Stimulated activated naive CD8-positive, alpha-beta T cell treated with anti-CD3 and anti-CD28 coated beads, Interleukin-15, amount 100 ng/mL, for 72 hours (primary cell): ENCODE measurements at places on chromosomes 4 and X.

- DNase-seq = peak; percentile 74
These were observed at the start of gene KCTD8 for GRCh38 chr4:44448521-44449461. TSS of gene KCTD8 (minus strand) at chr4:44448809.

GRCh38 chr4:129641179-129641578, 545.2 kb downstream of the C4orf33 start:
- DNase-seq = peak; percentile 28

GRCh38 chr4:85084371-85085094, 118.0 kb upstream of the WDFY3 start:
- peak; percentile 1 for DNase-seq

DNA sequence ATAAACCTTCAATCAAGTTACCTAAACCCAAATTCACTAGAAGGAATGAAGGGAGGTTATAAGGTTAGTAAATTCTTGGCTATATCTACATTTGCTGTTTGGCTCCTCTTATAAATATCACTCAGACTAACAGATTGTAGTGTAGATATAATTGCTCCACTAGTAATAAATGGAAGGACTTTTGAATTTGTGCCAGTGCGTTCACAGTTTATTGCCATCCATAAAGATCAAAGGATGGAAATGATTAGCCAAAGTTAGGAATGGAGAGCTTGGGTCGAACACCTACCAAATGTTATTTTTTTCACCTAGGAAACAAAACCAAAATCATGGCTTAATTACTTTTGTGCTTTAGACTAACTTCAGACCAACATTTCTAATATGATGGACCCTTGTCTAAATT, 9.2 kb downstream of the DTHD1 start:
- DNase-seq = no peak

DNA sequence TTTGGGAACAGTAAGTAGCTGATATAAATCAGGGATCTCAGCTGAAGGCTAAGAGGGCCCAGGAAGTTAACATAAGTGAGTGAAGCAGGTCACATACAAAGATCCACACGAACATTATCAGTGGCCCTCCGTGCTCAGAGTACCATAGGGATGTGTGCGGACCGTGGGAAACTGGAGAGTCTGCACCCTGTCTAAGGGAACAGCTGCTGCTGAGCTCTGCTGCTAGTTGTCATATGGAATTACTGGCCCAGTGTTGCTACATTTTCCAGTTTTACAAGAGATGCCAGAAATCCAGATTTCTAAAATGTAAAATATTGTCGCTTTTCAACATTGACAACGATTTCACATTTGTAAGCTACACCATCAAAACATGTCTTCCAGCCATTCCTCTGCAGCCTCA, 90.5 kb downstream of the RTL5 start:
- no peak for DNase-seq

DNA sequence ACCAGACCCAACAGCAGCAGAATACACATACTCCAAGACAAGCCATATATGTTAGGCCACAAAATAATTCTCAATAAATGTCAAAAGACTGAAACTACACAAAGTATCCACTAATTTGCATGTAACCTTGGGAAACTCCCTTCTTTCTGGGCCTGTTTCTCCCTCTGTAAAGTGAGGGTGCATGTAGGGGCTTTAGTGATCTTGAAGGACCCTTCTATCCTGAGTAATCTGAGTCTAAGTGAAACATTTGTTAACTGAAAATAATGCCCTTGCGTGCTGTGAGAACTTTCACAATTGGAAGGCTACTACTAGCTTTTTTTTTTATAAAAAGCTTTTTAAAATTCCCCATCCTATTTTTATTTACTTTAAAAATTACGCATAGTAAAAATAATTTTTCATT, 125.2 kb downstream of the NEXMIF start:
- no peak for DNase-seq

DNA sequence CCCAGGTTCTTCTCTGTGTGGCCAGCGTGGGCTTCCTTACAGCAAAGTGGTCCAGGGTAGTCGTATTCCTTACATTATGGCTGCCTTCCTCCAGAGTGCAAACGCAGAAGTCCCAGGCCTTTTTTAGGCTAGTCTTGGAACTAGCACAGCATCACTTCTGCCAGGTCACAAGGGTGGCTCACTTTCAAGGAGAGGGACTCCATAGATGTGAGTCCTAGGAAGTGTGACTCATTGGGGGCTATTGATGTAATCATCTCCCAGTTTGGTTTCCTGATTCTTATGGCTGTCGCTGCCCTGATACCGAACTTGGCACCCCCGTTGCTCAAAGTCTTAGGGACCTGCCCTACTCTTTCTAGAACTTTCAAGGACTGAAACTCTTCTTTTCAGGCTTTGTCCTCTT, 140.0 kb downstream of the DCK start:
- DNase-seq = no peak

GRCh38 chr4:41290479-41290878, 33.8 kb downstream of the UCHL1 start:
- no peak for DNase-seq

DNA sequence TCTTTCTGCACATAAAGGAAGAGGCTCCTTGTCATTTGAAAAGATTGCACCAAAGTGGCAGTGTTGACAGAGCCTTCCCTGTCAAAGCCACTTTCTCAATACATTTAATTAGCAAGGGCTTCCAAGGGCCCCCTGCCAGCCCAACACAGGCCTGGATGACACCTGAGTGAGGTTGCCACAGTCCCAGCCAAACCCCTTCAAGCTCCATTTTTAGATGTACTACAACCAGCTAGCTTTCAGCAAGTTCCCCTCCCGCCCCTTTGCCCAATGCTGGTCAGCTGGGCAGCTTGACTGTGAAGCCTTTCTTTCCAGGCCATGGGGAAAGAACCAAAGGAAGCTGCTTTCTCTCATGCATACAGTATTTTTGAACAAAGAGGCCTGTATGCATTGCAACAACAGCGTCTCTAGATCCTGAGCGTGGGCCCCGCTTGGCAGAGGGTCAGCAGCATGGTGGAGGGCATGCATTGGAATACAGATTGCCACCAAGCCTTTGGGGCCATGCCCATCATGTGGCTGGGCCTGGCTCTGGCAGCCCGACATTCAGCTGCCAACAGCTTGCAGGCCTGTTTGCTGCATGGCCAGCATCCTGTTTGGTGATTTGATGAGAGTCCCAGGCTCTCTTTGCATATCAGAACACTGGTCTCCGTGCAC, 261.1 kb upstream of the GATB start:
- DNase-seq = no peak

DNA sequence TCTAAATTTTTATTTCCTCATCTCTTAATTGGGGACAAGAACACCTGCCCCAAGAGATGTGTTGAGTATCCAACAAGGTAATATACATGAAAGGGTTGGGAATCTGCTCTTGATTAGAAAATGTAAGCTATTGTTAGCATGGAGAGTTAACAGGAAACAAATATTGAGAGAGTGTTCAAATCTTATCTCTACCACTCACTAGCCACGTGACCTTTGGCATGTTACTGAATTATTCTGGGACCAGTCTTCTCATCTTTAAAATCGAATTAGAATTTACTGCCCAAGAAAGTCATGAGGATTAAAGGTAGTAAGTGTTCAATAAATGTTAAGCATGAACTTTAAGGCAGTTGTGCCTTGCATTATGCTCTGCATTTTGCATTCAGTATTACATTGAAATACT, 184.7 kb downstream of the MID1IP1 start:
- DNase-seq = no peak

DNA sequence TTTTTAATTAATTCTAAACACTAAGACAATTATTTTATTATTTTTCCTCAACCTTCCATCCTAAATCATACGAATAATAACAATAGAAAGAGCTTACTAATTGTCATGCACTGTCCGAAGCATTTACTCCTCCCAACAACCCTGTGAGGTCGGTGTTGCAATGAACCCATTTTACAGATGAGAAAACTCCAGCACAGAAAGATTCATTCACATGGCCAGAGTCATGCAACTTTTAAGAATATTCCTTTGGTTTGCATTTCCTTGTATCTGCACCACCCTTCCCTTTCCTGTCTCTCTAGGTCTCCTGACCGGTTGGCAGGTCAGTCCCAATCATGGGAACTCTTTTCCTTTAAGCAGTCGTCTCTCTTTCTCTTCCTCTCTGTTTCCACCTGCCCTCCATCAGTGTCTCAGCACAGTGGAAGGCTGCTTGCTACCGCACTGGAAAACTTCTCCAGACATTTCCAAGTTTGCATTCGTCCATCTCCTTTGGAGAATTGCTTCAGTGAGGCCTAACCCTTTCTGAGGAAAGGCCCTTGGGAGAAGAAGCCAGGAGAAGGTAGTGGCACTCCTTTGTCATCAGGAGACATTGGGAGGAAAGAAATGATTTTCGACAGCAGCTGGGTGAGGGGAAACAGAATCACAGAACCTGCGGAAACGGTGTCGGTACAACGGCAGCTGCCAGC, 1.9 kb upstream of the TMSB4X start:
- DNase-seq = no peak

- DNase-seq = peak; percentile 33
These were observed 53.3 kb downstream of the RGS12 start for GRCh38 chr4:3346146-3346545.

GRCh38 chr4:89800012-89800516, 36.9 kb downstream of the SNCA start:
- DNase-seq = no peak

DNA sequence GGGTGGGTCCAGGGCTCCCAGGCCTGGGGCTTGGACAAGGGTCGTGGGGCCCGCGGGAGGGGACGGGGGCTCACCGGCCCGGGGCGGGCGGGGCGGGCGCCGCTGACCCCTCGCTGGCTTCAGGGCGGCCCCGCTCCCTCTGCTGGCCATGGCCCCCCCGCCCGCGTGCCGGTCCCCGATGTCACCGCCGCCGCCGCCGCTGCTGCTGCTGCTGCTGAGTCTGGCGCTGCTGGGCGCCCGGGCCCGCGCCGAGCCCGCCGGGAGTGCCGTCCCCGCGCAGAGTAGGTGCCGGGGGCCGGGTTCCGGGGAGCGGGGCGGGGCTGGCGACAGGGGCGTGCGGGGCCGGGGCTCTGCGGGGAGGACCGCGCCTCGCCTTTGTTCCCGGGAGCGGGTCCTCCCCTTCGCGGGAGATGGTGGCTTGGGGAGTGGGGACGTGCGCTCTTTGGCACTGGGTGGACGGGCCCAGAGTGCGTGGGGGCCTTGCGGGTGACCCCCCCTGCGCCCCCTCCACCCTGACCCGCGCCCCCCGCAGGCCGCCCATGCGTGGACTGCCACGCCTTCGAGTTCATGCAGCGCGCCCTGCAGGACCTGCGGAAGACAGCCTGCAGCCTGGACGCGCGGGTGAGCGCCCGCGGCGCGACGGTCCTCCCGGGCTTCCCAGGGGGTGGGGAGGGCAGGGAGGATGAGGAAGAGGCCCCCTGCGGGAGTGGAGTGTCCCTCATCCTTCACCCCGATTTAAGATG, 16.8 kb upstream of the NAT8L start:
- no peak for DNase-seq

DNA sequence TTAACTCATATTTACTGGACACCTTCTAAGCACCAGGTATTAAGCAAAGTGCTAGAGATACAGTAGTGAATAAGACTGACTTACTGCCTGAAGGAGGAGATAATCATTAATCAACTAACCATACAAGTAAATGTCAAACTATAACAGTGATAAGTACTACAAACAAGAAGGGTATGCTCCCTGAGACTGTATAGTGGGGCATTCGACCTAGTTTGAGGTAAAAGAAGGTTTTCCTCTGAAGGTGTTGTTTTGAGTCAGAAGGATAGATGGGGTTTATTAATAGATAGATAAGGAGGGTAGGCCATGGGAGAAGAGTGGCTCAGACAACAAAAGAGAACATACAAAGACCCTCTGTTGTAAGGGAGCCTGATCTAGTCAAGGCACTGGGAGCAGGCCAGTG, 105.4 kb downstream of the DDIT4L start:
- DNase-seq = no peak

GRCh38 chrX:4925911-4926310, 1212.5 kb upstream of the PRKX start:
- DNase-seq = no peak

GRCh38 chrX:154804261-154804956, 876 bp downstream of the MPP1 start:
- no peak for DNase-seq

GRCh38 chr4:101128473-101128872, 218.9 kb downstream of the PPP3CA start:
- DNase-seq = no peak

DNA sequence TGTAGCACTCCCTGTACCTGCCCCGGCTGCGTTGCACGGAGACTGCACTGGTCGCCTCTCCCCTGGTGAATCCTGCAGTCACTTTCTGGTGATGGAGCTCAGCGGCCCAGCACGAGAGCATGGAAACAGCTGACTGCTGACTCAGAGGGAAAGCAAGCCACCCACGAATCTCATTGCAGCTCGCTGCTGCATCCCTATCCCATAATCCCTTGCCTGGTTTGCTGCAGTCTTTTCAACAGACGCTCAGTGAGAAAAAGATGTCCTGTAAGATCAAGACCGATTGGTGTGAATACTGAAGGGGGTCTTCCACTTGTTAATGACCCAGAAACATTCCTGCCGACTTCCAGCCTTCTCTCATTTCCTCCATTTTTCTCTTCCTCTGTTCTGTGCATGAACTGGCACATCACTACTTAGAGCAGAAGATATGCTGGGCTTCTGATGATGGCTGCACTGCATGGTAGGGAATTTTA, 52.9 kb downstream of the TRIM2 start:
- DNase-seq = no peak

DNA sequence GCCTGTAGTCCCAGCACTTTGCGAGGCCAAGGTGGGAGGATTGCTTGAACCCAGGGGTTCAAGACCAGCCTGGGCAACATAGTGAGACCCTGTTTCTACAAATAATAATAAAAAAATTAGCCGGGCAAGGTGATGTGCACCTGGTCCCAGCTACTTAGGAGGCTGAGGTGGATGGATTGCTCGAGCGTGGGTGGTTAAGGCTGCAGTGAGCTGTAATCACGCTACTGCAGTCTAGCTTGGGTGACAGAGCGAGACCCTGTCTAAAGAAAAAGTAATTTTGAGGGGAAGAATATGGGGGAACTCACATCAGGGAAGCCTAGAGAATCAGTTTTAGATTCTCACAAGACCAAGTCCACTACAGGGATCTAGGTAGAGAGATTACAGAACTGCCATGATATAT, 28.9 kb upstream of the LCORL start:
- DNase-seq = no peak

- no peak for DNase-seq
These were observed 540.9 kb downstream of the GBA3 start for GRCh38 chr4:23233596-23233995.

DNA sequence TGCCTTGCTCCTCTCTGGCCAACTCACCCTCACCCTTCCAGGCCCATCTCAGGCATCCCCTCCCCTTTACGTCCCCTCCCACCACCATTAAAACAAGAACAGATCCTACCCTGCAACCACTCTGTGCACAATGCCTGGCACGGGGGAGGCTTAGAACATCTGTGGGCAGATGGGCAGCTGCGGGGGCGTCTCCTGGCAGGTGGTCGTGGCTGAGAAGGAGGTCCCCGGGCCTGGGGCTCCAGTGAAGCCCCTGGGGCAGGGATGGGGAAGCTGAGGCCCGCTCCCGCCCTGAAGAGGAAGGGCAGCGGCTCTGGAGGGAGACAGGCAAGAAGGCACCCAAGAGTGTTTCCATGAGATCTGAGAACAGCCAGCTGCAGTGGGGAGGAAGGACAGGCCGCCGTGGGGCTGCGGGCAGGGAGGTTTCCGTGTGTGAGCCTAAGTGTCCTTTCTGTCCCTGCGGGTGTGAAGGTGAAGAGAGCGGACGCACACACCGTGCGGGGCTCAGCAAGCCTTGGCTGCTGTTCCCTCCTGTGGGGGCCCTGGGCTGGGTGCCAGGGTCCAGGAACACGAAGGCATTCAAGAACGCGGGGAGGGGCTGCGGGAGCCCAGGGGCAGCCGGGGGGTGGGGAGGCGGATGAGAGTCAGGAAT, 7.8 kb upstream of the TBC1D14 start:
- no peak for DNase-seq

GRCh38 chr4:186746581-186746980, 22.9 kb upstream of the FAT1 start:
- DNase-seq = no peak

- no peak for DNase-seq
These were observed 19.9 kb upstream of the TRIM61 start for GRCh38 chr4:164997324-164997723.
